ENCODE measurements at places on chromosomes 5 and 9.

- DNase-seq = no peak
Observed at GRCh38 chr5:44568519-44568918, 179.3 kb upstream of the FGF10 start.

- peak; percentile 78 for DNase-seq
Observed at GRCh38 chr9:6383551-6384225, 29.3 kb upstream of the UHRF2 start.

- DNase-seq = peak; percentile 84
Observed at GRCh38 chr9:16023446-16023845, 470.6 kb downstream of the CCDC171 start.

DNA sequence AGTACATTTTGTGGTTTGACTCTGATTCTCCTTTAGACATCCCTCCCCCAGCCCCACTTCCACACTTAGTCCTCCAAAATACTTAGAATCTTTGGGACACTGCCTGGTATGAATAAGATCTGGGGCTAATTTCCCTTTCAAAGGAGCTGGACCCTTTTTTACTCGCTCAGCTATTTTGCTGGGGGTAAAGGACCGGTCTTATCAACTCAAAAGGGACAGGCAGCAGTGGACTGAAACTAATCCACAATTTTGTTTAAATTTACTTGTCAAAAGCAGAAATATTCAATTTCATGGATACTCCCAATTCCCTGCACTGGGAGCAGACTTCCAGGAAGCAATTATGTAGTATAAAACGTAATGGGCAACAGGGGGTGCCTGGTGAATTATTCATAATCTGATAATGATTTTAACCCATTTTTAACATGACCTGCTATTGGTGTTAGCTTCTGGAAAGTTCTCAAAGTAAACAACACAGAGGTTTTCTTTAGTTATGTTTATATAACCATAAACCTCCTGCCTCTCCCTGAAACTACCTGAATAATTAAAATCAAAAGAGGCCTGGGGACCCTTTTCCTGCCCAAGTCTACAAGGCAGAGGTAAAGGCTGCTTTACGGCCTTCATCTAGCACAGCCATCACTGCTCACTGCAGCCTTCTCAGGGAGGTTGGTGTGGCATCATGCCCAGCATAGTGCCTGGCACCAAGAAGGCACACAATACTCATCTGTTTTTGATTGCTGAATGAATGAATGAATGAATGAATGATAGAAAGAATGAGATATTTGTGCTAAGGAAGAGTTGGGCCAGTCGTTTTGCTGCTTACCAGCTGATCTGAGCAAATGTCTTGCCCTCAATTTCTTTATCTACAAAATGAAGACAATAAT lies 44.2 kb upstream of the GNPDA1 start:
- DNase-seq = no peak

DNA sequence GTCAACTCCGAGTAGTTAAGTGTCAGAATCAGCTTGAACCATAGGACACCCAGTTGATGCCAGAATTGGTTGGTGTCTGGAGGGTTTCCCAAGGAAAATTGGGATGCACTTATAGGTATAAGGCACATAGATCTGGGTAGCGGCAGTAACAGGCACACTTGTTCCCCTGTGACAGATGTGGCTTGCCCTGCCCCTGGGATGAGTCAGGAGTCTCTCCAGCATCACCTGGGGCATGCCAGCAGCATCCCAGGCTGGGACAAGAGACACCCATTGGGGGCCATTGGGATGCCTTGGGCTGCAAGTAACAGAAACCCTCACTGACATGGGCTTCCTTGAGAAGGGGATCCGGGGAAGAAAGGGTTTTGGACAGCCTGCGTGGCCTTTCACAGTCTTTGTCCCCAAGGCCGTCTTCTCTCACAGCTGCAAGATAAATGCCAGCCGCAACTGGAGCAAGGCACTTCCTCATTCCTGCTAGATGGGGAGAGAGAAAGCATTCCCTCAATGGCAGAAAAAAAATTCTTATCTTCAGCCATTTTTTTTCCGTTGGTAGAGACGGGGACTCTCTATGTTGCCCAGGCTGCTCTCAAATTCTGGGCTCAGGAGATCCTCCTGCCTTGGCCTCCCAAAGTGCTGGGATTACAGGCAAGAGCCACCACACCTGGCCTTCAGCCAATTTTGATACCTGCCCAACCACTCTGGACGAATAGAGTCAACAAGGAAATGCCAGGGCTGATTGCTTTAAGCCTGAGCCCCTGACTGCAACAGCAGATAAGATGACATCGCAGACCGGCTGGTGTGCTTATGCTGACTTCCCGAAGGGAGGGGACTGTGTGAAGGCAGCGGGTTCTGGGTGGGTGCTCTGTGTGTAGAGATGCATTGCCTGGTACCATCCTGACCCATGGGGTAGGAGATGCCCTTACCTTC lies 13.3 kb upstream of the RNF130 start:
- DNase-seq = no peak

DNA sequence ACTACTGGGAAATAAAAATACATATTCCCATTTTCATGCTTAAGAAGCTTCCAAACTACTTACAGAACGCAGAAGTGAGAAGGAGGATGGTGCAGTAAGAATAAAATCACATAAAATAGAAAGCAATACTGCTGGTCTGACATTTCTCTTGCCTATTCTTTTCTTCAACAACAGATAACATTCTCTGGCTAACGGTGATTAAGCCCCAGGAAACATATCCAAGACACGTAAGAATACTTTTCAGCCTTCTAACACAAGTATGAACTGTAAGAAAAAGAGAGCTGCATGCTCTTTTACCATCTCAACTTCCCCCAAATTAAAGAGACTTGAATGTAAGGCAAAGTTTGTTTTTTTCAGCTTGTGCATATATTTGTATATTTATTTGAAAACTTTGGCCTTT lies 156.1 kb upstream of the TARS1 start:
- DNase-seq = peak; percentile 15
